ENCODE measurements at places on chromosomes 6 and 20.

DNA sequence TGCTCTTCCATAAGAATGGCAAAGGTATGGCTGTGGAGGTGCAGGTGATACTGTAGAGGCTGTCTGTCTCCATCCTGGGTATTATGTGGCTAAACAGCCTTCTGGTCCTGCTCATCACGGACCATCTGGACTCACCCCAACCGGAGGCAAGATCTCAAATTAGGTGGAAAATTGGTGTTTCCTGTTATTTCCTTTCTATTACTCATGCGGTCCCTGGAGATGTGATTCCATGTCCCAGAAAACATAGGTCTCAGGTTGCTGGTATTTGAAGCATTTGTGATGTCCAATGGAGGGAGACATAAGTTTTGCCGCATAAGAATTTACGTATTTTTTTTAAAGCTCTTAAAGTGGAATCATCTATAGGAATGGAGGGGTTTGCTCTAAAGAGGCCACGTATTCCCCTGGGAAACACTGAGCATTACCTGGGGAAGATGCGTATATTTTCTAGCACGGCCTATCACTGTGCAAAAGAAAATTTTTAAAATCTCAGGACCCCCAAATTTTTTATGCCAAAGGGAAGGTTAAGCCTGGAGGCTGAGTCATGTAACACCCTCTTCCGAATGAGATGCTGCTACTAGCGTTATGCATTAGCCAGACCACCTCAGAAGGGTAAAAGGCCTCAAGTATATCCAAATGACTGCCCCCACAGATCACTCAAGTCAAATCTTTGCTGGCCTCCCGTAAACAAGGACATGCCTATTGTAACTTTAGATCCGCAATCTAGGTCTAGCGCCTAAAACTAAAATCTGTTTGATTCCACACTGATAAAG lies 22.4 kb upstream of the PBOV1 start:
- DNase-seq: no peak

GRCh38 chr20:50932691-50933280 lies 1.5 kb upstream of the ADNP start:
- DNase-seq: no peak

DNA sequence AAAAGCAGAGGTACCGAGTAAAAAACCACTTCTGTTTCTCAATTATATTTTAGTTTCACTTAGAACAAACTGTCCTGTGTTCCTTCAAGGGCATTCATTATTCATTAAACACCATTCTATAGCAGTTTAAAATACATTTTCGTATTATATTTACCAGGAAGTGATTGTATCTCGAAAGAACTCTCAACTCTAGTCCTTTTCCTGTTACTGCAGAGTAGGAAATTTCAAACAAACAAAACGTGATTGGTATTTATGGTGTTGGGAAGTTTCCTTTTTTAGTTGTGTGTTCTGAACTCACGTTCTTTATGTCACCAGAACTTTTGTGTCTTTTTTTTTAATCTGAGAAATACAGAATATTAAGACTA lies 139.5 kb upstream of the BTBD3 start:
- DNase-seq: no peak

DNA sequence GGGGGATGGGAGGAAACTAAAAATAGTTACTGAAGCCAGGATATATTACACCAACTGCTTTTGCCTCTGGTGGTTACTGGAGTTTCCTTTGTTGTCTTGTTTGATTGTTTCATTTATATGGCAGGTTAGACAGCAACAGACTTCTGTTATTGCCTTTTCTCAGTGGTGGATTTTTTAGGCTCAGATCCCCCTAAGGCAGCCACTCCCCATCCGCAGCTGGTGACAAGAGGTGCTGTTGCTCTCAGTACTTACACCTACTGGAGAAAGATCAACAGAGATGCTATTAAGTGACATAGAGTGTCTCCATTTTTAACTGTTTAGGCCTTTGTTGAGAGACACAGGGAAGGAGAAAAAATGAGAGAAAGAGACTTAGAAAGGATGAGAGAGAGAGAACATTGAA lies 552.1 kb downstream of the PKHD1 start:
- no peak for DNase-seq

DNA sequence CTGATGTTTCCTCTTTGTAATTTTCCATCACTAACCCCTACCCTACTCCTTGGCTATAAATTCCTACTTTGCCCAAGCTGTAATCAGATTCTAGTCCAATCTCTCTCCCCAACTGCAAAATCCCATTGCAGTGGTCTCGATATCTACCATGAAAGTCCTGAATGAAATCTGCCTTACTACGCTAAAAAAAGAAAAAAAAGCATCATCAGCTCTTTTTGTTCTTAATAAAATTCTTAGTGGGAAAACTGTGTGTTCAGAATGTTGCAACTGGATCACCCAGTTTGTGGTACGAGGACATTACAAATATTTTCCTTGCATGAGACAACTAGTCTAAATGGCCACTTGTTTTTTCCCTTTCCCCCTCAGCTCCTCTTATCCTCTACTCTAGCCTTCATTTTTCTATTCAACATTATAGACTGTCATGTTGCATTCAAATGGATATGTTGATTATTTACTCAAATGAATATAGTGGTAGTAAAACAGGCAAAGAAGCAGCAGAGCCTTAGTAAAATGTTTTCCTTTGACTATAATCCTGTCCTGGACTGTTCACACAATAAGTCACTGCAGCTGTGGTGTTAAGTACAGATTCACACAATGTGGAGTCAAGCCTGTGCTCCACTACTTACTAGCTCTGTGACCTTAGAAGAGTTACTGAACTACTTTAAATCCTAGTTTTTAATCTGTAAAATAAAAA lies 527.1 kb upstream of the MARCKS start:
- no peak for DNase-seq

DNA sequence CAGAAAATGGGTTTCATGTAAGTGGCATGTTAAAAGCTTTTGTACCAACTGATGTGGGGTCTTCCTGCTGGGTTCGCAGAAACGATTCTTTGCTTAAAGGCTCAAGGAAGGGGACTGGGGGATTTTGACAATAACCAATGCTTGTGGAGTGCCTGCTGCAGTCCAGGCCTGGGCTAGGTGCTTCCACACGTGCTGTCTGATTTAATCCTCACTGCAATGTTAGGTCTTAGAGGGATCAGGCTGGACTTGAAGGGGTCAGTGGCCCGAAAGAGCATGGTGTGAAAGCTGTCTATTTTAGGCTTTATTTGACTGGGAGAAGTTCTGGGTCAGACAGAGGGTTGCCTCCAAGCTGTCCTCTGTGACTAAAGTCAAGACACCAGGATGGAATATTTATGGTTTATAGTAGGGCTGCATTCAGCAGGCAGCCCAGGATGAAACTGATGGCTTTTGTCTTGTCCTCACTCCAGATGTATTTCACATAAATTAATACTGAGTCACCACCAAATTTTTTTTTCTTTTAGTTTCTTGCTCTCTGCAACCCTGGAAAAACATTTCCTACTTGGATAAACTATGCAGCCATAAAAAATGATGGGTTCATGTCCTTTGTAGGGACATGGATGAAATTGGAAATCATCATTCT lies 219.1 kb downstream of the ZMYND8 start:
- no peak for DNase-seq

GRCh38 chr6:140736231-140736630 lies 1361.8 kb upstream of the CITED2 start:
- no peak for DNase-seq

DNA sequence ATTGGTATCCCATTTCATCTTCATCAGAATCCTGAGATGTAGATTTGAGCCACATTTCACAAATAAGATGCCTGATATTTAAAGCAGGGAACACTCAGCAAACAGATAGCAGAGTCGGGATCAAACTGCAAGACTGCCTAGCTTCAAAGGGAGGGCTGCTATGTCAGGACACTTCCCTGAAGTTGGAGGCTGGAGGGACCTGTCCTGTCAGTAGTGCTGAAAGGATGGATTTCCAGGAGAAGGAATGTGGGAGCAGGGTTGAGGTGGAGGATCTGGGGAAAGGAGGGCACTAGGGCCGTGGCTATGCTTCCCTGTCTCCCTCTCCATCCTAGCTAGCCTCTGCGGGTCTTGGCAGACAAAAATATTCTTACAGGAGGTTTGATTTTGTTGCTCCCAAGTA lies 32.2 kb downstream of the COX4I2 start:
- DNase-seq: no peak

- no peak for DNase-seq
These were observed 9.7 kb upstream of the ZSCAN9 start for GRCh38 chr6:28215425-28215824.

Measured in HuH-7.5 (cell line).